ENCODE measurements at places on chromosomes 1 and 21.

DNA sequence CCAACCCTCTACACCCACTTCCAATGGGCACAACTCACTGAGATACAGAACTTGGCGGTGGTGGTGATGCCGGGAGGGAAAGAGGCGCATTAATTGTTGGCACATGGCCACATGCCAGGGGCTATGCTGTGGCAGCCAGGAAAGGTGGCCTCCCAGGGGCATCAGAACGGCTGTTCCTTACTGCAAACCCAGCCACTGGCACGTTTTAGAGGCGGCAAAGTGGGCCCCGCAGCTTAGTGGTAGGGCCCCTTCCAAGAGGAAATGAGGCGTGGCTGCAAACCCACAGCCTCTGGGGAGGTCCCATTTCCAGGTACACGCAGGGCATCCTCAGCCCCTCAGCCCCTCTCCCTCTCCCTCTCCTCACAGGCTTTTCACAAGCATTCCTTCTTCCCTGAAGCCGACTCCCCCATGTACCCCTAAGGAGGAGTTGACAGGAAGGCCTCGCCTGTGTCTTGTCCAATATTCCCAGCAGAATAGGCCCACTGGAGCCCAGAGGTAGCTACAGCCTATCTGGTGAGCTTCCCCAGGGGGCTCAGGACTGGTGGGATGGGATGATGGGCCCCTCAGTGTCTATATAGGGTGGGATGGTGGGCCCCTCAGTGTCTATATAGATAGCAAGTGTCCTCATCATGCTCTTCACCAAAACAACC lies 166.2 kb downstream of the CLIC6 start:
- DNase-seq: no peak

- DNase-seq: no peak
These were observed 16.9 kb downstream of the ACTRT2 start for GRCh38 chr1:3038113-3038551.

DNA sequence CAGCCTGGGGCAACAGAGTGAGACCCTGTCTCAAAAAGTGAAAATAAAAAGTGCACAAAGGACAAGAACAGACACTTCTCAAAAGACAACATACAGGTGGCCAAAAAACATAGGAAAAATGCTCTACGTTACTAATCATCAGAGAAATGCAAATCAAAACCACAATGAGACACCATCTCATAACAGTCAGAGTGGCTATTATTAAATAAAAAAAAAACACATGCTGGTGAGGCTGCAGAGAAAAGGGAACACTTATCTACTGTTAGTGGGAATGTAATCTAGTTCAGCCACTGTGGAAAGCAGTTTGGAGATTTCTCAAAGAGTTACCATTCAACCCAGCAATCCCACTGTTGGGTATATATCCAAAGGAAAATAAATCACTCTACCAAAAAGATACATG lies 173.2 kb downstream of the SMYD3 start:
- no peak for DNase-seq

DNA sequence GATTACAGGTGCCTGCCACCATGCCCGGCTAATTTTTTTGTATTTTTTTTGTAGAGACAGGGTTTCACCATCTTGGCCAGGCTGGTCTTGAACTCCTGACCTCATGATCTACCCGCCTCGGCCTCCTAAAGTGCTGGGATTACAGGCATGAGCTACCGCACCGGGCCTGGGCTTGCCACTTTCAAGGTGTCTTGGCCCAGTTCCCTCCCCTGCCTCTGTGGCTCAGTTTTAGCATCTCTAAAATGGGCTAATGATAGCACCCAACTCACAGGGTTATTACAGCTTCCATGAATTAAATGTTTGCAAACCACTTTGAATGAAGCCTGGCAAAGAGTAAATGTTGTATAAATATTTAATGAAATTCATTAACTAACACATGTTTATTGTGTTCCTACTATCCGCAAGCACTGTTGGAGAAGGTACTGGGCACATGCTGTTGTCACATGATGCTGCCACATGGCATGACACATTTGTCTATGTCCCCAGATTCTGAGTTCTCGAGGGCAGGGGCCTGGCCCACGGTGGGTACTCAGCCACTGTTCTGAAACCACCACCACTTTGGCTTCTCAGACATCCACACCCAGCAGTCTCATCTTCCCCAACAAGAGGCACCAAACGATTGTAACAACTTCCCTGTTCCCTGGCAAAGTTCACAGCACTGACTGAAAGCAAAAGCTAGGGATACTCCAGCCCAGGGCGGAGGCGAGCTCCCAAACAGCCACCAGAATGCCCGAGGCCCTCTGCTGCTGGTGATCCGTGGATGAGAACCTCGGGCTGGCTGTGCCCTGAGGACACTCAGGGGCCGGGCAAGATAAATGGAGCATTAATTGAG lies 9.7 kb downstream of the IFFO2 start:
- no peak for DNase-seq

GRCh38 chr1:53736290-53736689 lies 2.7 kb downstream of the GLIS1 start:
- DNase-seq: no peak

DNA sequence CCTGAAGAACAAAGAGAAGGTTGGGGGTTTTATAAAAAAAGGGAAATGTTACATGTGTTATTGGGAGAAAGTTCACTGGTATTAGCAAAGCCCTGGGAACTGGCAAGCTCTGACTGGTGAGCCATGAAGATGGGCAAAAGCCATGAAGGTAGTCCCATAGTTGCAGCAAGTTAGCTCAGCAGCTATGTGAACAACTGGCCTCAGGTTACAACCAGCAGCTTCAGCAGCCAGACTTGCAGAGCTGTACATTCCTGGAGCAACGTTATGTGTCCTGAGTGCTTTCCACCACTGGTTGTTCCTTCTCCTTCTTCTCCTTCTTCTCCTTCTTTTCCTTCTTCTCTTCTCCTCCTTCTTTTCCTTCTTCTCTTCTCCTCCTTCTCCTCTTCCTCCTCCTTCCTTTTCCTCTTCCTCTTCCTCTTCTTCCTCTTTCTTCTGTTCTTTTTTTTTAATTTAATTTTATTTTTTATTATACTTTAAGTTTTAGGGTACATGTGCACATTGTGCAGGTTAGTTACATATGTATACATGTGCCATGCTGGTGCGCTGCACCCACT lies 56.1 kb upstream of the TLR5 start:
- DNase-seq: no peak

DNA sequence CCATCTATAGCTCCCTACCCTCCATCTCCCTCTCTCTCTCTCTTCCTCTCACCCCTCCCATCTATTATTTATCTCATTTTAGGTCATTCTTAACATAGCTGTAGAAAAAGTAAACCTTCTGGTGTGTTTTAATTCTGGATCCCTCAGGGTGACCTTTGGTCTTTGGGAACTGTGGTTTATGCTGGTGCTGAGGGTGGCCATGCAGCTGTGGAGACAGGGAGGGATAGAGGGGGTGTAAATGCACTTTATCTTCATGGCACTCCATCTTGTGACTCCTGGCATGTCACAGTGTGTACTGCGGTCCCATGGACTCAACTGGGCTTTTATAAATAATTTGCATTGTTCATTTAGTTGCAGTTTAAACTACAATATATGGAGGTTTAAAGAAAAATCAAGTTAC lies 50.2 kb upstream of the RUNX1 start:
- no peak for DNase-seq

DNA sequence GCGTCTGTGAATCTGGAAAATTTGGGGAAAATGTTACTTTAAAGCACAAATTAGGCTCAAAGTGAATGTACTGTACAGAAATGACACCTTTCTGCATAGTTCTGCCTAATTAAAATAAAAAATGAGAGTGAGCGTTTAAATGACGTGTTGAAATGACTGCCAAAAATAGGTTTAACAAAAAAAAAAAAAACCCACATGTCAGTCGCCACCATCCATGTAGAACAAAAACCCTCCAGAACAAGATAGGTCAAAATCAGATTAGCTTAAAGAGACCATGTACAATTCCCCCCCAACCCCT lies 745 bp downstream of the PARP1 start:
- no peak for DNase-seq

GRCh38 chr1:116824631-116825206 lies 70.5 kb downstream of the CD2 start:
- DNase-seq: no peak

- DNase-seq: no peak
These were observed 186.6 kb downstream of the KAZN start for GRCh38 chr1:14784790-14785773.

DNA sequence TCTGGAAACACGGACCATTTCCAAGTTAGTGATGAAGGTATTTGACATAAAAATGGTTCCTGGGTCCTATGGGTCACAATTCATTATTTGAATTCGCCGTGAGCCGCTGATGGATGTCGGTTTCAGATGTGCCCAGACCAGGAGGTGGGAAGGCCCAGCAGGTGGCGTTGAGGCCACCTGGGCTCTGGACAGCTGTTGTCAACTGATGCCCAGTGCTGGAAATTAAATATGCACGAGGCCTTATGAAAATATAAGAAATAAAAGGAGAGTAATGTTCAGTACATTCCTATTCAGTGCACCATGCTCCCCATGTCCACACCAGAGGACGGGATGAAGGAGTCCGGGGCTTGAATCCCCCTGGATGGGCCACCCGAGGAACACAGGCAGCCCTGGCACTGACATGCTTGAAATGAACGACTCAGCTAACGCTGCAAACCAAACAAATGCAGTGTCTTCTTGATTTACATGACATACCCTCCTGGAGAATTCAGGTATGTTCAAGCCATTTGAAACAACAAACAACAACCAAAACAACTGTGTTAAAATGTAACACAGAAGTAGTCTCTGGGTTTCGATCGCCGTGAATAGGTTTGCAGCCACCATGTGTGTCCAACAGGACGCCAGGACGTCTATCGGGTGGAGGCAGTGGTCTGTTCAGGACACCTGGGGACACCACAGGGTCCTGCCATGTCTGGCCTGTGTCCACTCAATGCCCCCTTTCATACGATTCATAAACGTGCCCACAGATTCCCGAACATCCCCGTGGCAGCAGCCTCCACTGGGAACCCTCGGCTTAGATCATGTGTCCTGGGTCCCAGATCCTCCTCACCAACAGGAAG lies 6.1 kb downstream of the TFF3 start:
- no peak for DNase-seq
